ENCODE measurements at places on chromosomes 2 and 18. TPM values are rescaled to one million over a fixed set of nuclear protein-coding genes. Genes with fewer than 3 reads are reported as not detected.

DNA sequence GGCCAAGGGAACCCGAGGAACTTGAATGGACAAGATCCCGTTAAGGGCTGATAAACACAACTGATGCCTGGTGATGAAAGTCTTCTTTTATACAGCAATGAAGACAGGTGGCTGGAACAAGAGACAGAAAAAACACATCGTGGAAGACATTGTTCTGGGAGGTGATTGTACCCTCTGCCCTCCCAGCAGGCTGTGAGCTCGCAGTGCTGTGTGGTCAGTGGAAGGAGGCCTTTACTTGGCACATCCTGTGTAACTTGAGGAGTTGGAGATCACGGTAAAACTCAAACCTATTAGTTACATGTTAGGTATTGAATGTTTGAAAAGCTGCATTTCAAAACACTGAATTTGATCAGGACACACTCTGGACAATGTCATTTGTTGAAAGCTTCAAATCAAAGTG lies 249.9 kb upstream of the EPAS1 start:
- no peaks in the 10 kb centered on the region for H3K27me3 ChIP-seq
- no peak overlapping the region for H3K4me3 ChIP-seq
- H3K36me3 ChIP-seq = no peaks in the 10 kb centered on the region
- no peak overlapping the region for H3K27ac ChIP-seq
- DNase-seq = no peak

Gene ZAP70
- not detected for total RNA-seq

DNA sequence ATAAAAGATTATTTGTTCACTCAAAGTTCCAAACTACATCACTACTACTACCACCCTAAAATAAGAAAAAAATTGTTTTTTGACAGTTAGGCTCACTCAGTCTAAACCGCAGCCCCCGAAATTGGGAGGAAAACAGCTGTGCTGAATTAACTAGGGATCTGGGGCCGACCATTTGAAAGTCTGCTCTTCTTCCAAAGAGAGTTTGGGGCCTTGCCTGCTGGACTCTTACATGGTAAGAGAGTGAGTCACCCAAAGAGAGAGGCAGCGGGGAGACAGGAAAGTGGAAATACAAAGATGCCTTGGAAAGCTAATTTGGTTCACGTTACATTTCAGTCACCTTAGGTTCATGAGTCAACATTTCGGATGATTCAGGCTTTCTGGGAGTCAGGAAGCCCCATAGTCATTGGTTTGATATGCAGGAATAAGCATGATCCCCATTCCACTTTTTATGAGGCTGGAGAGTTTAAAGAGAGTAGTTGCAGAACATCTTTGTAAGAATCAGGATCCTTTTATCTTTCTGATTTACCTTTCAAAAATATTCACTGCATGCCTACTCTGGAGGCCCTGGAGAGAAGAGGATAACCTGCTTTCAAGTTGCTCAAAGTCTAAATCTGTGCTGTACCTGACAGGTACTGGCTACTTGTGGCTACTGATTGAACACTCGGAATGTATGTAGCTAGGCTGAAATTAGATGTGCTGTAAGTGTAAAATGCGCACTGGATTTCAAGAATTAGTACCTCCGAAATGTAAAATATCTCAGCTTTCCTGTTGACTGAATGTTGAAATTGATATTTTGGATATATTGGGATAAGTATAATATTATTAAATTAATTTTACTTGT lies 995 bp upstream of the RTN4 start:
- peaks cover 4% of the 10 kb centered on the region for H3K36me3 ChIP-seq
- H3K27ac ChIP-seq = peak overlapping the region; percentile 97
- peak; percentile 99 for DNase-seq
- H3K27me3 ChIP-seq = no peaks in the 10 kb centered on the region

Gene SERPINB4
- total RNA-seq = 0.40 TPM

GRCh38 chr18:31772699-31773098 lies 12.0 kb upstream of the SLC25A52 start:
- no peaks in the 10 kb centered on the region for H3K36me3 ChIP-seq
- no peak for DNase-seq
- no peaks in the 10 kb centered on the region for H3K4me1 ChIP-seq
- H3K27me3 ChIP-seq = no peaks in the 10 kb centered on the region
- H3K27ac ChIP-seq = no peak overlapping the region
- H3K4me3 ChIP-seq = no peak overlapping the region

- H3K27me3 ChIP-seq = peaks cover 31% of the 10 kb centered on the region
- no peaks in the 10 kb centered on the region for H3K36me3 ChIP-seq
- no peak for DNase-seq
- no peak overlapping the region for H3K27ac ChIP-seq
Measured at GRCh38 chr2:221915926-221916325, 343.8 kb upstream of the EPHA4 start.

Gene ABCA12
- not detected for total RNA-seq

DNA sequence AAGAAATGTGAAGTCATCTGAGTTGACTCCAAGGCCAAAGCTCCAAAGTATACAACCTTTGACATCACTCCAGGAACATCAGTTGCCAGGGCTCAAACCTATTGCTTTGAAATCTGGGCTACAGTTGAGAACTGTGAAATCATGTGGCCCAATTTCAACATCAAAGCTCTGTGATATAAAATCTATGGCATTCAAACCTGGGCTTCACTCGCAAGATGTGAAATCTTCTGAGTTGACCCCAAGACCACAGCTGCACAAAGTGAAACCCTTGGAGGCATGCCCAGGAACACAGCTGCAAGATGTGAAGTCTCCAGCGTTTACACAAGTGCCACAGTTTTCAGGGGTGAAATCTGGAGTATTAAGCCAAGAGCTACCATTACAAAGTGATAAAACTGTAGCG lies 9.4 kb upstream of the ZNF512 start:
- DNase-seq = no peak
- H3K4me1 ChIP-seq = no peaks in the 10 kb centered on the region
- no peaks in the 10 kb centered on the region for H3K36me3 ChIP-seq
- no peaks in the 10 kb centered on the region for H3K27me3 ChIP-seq
- no peak overlapping the region for H3K4me3 ChIP-seq

Gene SOWAHC
- 27.4 TPM for total RNA-seq

Gene COBLL1
- total RNA-seq = 3.6 TPM

Gene CSRNP3
- 8.3 TPM for total RNA-seq

- no peak overlapping the region for H3K4me3 ChIP-seq
- DNase-seq = no peak
- no peaks in the 10 kb centered on the region for H3K27me3 ChIP-seq
- H3K4me1 ChIP-seq = no peaks in the 10 kb centered on the region
- H3K36me3 ChIP-seq = no peaks in the 10 kb centered on the region
- H3K27ac ChIP-seq = no peak overlapping the region
Measured at GRCh38 chr2:96727431-96727830, 12.4 kb downstream of the LMAN2L start.

Gene REG3G
- not detected for total RNA-seq

Gene ANKRD29
- 31.0 TPM for total RNA-seq

Data from PC-3 (cell line).